Fibroblast of skin of right quadriceps (primary cell): ENCODE measurements at places on chromosomes 7 and 10.

- DNase-seq: no peak
Measured at GRCh38 chr7:78172933-78173591, 374.5 kb downstream of the PHTF2 start.

- DNase-seq: peak; percentile 69
Measured at GRCh38 chr10:62545160-62546066, 171.2 kb downstream of the ZNF365 start.

- peak; percentile 99 for DNase-seq
Measured at GRCh38 chr7:139359366-139360209, at the start of gene LUC7L2. Gene LUC7L2, plus strand, starts transcription at chr7:139359894. Its CDS starts 368 bp downstream, at chr7:139360262.

DNA sequence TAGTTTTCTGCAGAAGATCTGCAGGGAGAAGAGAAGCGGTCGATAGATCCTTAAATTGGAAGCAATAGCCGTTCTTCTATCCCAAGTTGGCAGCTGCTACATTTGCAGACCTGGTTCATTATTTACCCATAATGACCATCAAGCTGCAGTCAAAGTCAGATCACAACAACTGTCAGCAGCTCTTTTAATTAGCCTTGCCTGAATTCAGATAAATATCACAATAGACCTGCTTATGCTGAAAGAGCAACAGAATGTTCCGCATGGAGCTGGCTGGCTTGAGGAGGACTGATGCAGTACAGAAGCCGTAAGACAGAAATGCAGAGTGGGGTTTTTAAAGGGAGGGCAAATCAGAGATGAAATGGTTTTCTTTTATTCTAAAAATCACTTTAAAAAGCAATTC lies 109.4 kb downstream of the HIBADH start:
- no peak for DNase-seq

DNA sequence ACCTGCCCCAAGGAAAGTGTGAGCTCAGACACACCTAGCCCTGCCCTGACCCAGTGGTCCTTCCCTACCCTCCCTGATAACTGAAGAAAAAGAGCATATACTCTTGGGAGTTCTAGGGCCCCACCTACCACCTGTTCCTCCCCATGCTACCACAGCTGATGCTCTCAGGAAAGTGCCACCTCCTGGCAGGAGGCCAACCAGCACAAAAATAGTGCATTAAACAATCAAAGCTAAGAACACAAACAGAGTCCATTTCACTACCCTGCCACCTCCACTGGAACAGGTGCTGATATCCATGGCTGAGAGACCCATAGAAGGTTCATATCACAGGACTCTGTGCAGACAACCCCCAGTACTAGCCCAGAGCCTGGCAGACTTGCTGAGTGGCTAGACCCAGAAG lies 288.6 kb upstream of the PHF14 start:
- no peak for DNase-seq

DNA sequence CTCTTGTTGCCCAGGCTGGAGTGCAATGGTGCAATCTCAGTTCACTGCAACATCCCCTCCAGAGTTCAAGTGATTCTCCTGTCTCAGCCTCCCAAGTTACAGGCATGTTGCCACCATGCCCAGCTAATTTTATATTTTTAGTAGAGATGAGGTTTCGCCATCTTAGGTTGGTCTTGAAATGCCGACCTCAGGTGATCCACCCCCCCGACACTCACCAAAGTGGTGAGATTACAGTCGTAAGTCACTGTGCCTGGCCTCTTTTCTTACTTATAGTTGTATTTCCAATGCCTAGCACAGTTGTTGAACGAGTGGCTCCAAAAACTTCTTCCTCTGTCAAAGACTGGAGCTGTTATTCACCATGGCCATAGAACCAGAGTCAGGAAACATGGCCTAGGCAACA lies 6.7 kb downstream of the RNF216 start:
- DNase-seq: no peak

- no peak for DNase-seq
Measured at GRCh38 chr7:154769527-154769926, 233.4 kb downstream of the PAXIP1 start.

GRCh38 chr10:63116452-63117072 lies 16.6 kb upstream of the NRBF2 start:
- no peak for DNase-seq

GRCh38 chr10:67770537-67770936 lies 67.5 kb downstream of the DNAJC12 start:
- DNase-seq: no peak

GRCh38 chr10:13917791-13918190 lies 331.0 kb downstream of the PRPF18 start:
- no peak for DNase-seq

DNA sequence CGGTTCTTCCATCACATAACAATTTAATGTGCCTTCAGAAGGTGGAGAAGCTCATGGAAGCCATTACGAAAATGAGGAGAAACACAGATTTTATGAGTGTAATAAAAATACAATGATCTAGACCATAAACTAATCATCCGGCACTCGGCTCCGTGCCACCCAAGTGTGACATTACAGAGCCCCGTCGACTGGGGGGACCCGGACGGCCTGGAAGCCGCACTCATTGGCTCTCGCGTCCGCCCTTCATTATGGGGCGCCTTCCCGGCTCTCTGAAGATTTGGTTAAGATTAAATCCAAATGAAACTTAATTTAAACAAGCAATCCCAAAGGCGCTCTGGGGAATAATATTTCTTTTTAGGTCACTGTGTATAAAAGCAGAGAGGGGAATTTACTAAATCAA lies 242.6 kb downstream of the DNAJB6 start:
- DNase-seq: no peak

- DNase-seq: peak; percentile 37
Measured at GRCh38 chr10:103758294-103758681, 97.1 kb downstream of the SH3PXD2A start.

GRCh38 chr7:41247143-41247865 lies 455.6 kb downstream of the INHBA start:
- DNase-seq: peak; percentile 43

DNA sequence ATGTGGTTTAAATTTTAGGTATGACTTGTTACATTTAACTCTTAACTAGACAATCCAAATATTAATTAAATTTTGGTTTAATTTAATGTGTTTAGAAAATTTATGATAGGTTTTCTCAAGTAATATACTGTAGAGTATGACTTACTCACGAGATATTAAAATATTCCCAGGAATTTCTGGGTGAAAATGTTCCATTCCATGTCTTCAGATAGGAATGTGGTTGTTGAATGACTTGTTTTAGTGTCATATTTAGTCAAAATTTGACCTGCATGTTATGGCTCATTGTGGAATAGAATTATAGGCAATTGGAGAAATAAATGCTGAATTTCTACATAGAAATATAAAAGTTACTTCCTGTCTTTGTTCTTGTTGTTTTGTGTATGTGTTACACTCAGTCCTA lies 46.7 kb downstream of the SHOC2 start:
- DNase-seq: peak; percentile 20

GRCh38 chr7:16121876-16122390 lies 299.4 kb downstream of the CRPPA start:
- DNase-seq: no peak

DNA sequence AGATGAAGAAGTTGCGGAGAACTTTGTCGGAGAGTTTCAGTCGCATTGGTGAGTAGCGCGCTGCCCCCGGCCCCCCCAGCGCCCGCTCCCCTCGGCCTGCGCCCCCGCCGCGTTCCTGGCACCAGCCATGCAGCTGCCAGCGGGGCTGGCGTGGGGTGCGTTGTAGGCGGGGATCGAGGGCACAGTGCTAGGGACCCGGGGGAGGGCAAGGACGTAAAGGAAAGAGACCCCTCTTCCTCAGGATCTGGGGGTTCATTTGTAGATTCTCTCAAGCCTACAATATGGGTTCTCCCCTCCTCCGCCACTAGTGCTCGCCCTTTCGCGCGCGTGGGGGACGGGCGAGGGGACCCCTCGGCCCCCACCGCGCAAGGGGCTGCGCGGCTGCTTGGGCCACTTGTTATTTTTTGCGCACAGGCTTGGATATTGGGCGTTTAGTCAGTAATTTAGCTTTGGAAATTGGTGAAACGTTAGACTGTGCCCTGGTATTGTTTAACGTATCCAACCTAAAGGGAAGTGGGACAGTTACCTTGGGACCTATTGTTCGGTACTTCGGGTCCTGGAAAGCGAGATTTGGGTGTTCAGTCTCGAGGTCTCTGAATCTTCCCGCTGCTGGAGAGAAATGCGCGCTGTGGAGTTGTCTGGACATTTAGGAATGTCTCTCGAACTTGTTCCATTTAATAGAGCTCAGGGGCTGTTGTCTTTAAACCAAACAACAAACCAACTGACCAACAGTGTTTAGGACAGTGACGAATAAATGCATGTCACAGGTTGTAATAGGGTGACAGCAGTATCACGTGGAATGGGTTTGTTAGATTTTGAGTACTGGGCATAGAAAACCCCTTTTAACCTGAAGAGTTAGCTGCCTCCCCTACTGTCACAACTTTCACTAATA lies 796 bp downstream of the CDK14 start:
- peak; percentile 55 for DNase-seq

DNA sequence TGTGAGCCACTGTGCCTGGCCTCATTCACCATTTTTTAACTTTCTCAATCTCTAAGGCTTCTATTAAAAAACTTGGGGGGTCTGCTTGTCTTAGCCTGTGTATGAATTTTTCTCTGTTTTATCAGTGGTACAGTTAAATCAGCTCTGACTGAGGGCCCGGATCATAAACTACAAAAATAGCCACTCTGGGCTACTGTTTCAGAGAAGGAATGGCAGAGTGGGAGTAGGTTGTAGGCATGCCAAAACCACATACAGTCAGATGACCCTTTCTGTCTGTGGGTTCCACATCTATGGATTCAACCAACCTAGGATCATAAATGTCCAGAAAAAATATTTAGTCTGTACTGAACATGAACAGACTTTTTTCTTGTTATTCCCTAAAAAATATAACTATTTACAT lies 21.3 kb downstream of the TBC1D12 start:
- peak; percentile 68 for DNase-seq

GRCh38 chr10:5776881-5777197 lies 36.4 kb downstream of the GDI2 start:
- DNase-seq: peak; percentile 73

DNA sequence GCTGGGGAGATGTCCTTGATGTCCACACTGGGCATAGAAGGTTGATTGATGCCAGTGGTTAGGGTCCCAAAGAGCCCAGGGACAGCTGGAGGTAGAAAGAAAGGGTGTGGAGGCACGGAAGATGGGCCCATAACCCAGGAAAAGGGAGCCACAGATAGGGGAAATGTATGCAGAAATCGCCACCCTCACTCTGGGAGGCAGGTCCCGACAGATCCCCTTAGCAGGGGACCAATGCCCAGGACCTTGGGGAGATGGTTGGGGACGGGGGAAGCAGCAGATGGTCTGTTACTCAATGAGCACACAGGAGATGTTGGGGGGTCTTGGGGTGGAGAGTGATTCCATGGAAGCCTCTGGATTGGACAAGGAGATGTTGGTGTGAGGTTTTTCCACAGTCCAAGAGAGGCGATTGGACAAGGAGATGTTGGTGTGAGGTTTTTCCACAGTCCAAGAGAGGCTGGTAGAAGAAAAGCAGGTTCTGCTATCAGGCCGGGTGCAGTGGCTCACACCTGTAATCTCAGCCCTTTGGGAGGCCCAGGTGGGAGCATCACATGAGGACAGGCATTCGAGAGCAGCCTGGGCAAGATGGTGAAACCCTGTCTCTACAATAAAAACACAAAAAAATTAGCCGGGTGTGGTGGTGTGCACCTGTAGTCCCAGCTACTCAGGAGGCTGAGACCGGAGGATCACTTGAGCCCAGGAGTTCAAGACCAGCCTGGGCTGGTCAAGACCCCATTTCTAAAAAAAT lies 7.0 kb upstream of the PPP1R35 start:
- DNase-seq: no peak

- DNase-seq: no peak
Measured at GRCh38 chr7:141203586-141203985, 129.7 kb downstream of the TMEM178B start.

- DNase-seq: no peak
Measured at GRCh38 chr7:87204933-87205332, 14.6 kb downstream of the TMEM243 start.

- DNase-seq: no peak
Measured at GRCh38 chr7:39952803-39953202, 2.7 kb downstream of the CDK13 start.

GRCh38 chr7:81308643-81309322 lies 389.9 kb upstream of the SEMA3C start:
- peak; percentile 66 for DNase-seq

DNA sequence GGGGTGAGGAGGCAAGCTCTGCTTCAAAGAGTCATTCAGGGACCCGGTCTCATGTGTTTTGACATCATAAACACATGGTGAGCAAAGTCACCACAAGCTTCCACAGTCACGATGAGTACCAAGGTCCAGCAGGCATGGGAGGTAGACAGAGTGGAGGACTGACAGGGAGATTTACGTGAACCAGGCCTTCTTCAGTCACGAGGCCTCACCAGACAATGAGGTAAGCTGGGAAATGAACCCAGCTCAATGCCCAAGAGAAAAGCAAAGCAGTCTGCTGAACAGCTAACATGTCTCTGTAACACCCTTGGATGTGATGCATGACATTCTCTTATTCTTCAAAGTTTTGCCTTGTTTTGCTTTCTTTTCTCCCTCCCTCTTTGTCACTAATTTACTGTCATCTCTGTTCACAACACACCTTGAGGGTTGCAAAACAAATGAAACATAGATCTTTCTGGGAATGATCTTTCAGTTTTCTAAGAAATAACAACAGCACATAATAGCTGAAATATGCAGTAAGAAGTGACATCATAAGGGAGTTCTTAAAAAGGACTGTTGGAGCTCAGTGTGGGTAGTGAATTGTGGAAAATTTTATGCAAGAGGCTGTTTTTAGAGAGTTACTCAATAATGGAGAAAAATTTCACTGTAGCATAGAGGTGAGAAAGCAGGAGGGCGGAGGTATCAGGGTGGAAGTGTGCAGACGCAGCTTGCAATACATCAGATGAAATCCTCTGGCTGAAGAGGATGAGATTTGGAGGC lies 9.0 kb downstream of the PPP1R17 start:
- DNase-seq: no peak

GRCh38 chr7:46864716-46865115 lies 717.2 kb downstream of the TNS3 start:
- DNase-seq: no peak

DNA sequence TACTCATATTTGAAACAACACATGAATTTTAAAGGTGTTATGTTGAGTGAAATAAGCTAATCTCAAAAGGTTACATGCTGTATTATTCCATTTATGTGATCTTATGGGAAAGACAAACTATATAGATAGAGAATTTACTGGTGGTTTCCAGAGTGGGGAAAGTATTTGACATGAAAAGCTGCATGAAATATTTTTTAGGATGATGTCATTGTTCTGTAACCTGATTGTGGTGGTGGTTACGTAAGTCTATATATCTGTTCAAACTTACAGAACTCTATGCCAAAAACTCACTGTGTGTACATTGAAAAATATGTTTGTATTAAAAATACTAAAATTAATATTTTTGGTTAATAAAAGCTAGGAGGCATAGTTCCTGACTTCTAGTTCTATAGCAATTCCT lies 453.0 kb downstream of the SORCS3 start:
- peak; percentile 11 for DNase-seq

GRCh38 chr7:11698384-11698871 lies 133.6 kb downstream of the THSD7A start:
- DNase-seq: no peak

- no peak for DNase-seq
Measured at GRCh38 chr7:116277070-116277469, 66.7 kb downstream of the TES start.

GRCh38 chr10:1186683-1186990 lies 130.5 kb downstream of the WDR37 start:
- DNase-seq: no peak
